Hematopoietic multipotent progenitor cell treated with erythropoietin and hydrocortisone succinate and interleukin-3 and kit ligand, for 15 days (in vitro differentiated cells): ENCODE measurements at places on chromosomes 7 and 10.

DNA sequence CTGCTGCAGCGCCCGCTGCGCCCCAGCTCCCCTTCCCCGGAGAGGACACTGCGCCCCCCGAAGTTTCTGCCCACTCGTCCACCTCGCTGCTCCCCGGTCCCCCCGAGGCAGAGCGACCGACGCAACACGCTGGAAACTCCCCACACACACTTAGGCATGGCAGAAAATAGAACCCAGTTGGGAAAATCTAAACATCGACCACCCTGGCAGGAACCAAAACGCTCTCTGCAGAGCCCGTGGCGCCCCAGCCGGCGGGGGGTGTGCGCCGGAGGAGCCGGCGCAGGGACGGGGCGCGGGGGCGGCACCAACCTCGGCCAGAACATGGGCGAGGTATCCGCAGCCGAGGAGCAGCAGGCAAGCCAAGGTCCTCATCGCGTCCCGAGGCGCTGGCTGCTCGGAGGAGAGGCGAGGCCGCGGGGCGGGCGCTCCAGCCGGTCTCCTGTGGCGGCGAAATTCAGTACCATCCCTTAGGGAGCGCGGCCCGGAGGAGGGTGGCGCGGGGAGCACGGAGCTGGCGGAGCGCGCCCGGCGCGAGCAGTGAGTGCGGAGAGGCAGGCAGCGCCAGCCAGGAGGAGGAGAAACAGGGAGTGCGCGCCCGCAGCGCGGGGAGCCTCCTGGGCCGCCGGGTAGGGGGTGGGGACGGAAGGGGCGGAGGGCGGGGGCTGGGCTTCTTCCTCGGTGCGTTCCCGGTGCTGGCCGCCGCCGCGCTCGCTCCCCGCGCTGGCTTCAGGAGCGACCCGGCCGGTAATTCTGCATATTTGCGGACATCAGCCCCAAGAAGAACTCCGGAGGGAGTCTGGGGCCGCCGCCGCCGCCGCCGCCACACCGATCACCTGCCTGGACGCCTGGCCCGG is 789 bp downstream of the PDGFA start:
- DNase-seq, result no peak

- DNase-seq, result peak; percentile 6
These were observed 842 bp downstream of the ZNF22 start for GRCh38 chr10:45001381-45002148.

GRCh38 chr10:10403762-10404161 is 613.9 kb upstream of the CELF2 start:
- DNase-seq, result no peak

GRCh38 chr10:130492266-130492934 is 356.2 kb downstream of the GLRX3 start:
- DNase-seq, result no peak

- DNase-seq, result no peak
These were observed 163.9 kb downstream of the CACNB2 start for GRCh38 chr10:18303851-18304801.

GRCh38 chr7:36708767-36709166 is 15.5 kb downstream of the AOAH start:
- DNase-seq, result no peak

GRCh38 chr10:79937701-79938151 is 11.2 kb downstream of the SFTPD start:
- no peak for DNase-seq

GRCh38 chr10:118698421-118698820 is 56.3 kb downstream of the CACUL1 start:
- peak; percentile 34 for DNase-seq
